ENCODE measurements at places on chromosomes 5 and 9.
A peak's percentile ranks its signal among the peaks of the same experiment; 100 is the strongest.

GRCh38 chr5:78794693-78795215 lies 146.2 kb upstream of the LHFPL2 start:
- no peak for DNase-seq

GRCh38 chr5:39534690-39535089 lies 109.9 kb upstream of the DAB2 start:
- no peak for DNase-seq

DNA sequence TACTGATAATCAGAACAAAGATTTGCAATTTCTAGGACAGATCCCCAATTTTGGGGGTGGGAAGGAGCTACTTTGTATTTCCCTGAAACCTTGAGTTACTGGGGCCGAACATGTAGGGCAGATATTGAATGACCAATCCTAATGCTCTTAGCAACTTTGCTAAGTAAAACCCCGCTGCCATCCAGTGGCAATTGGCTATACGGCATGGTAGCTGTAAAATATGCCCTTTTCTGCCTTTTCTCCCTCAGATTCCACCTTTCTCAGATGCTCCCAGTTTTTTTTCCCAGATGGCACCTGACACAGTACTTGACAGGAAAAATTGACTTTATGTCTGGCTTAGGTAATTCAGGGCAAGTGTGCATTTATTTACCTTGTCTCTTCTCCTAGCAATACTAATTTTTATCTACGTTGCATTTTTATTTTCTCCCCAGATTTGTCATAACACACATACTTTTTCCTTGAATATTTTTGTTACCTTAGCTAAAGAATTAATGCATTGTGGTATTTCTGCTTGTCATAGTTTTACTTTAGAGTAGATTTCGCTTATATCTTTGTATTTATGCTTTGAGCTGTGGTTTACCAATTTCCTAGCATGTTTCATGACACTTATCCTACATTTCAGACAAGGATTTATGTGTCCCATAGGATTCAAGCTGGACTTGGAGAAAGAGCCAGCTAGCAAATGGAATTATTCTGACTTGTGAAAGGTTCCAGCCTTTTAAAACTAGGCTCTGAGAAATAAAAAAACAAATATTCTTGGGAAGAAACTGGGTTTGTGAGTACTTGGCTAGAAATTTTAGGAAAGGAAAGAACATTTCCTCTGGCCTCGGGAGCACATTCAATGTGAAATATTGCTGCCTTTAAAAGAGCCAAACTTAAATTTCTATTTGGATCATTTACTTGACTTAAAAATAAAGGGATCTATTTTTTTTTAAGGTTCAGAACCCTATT lies 37.4 kb downstream of the PIK3R1 start:
- DNase-seq = peak; percentile 48

DNA sequence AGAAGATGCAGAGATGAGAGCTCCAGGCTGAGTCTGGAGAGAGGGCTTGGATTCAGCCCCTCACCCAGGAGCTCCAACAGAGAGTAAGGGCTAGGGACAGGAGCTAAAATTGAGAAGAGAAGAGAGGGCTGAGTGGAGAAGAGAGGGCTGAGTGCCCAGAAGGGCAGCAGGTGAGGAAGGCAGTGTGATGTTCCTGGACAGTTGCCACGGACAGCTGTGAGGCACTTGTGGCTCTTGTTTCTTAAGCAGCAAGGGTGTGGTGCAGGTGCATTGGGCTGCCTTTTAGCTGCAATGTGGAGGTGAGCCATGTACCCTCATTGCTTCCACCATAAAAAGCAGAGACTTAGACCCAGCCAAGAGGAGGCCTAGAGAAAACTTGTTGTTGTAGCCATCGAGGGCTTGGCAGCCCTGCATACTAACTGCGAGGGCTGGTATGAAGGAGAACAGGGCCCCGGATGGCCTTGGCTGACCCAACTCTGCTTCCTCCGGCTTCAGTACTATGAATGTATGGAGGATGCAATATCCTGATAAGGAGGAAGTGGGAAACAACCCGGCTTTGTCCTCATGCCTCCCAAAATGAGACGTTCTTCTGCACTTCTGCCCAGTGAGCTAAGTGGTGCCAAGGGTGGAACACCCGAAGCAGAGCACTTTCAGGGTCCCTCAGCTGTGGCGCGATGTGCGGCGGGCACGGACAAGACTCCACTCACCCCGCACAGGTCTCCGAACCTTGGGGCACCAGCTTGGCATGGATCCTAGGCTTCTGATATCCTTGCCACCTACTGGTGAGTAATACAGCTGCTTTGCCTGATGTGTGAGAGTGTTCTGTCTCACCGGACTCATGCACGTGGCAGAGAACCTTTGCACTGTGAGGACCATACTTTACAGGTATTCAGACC lies 65.2 kb downstream of the LRRC70 start:
- no peak for DNase-seq

DNA sequence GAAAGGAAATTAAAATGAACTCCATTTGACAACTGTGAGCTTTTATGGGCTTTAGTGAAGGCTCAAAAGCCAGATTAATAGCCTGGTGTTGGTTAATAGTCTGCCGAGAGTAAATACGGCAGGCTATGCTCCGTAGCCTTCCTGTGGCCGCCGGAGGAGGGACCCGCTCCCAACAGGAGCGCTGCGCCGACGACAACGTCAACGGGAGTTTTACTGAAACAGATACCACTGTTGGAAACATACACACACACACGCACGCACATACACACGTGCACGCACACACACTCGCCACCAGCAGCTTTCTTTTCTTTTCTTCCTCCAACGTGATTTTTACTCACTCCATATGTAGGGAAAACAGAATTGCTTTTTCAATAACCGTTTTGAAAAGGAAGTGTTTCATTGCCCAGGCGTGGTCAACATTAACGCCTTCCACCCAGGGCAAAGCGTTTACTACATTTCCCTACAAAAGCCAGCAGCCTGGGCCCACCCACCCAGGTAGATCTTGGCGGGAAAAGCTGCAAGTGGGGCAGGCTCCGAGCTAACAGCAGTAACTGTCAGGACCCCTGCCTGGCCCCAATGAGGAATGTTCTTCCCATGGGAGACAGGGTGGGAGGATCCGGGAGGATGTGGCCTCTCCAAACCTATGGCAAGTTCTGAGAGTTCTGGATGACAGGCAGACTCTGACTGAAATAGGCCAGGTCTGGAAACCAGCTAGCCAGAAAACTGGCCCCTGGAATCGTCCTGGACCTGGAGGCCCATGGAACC lies 72.3 kb downstream of the PAX5 start:
- DNase-seq = no peak

DNA sequence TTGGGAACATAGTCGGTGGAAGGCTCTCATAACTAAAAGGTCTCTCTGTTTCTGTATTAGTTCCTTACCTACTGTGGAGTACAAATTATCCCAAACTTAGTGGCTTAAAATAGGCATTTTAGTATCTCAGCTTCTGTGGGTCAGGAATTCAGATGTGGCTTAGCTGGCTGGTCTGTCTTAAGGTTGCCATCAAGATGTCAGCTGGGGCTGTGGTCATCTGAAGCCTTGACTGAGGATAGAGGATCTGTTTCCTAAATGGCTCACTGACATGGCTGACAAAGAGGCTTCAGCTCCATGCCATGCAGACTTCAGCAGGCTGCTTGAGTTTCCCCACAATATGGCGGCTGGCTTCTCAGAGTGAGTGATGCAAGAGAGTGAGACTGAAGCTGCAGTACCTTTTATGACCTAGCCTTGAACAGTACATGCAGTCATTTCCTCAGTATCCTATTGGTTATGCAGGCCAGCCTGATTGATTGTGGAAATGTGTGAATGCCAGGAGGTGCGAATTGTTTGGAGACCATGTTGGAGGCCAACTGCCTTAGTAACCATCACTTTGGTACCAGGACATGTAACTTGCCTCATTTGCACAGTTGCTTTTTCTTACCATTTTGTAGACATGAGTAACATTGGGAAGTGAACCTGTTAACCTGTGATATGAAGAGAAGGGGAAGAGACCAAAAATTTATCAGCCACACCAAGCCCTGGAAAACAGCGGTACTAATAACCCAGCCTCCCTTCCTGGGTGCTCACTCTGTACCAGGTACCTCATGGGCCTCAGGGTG lies 152.8 kb upstream of the IER5L start:
- no peak for DNase-seq

DNA sequence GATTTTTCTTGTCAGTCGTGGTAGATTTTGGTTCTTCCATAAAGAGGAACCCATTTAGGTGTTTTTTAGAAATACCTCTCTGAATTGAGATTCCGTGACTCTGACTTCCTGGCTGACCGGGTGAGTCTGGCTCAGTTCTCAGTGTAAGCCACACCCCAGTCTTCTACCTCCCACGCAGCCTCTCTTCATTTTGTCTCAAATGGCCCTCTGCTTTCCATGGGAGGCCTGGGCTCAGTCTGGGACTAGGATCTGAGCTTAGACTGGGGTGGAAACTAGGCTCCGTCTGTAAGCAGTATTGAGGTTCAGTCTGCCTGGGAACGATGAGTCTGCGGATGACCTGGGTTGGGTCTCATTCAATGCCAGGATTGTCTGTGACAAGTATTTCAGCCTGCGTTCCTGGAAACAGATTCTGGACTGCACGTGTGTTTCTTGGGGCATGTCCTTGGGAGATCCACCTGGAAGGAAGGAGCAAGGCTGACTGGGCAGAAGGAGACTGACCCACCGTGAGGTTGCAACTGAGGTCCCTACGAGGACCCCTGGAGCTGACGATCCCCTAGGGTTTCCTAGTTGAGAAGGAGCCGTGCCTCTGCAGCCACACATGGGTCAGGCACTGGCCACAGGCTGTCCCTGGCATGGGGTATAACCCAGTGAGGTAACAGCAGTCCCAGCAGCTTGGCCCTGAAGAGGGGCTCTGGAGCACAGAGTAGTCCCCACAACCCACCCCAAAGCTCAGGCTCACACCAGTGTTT lies 12.4 kb upstream of the CRB2 start:
- DNase-seq = no peak

- no peak for DNase-seq
Measured at GRCh38 chr5:12019306-12019705, 115.1 kb upstream of the CTNND2 start.

DNA sequence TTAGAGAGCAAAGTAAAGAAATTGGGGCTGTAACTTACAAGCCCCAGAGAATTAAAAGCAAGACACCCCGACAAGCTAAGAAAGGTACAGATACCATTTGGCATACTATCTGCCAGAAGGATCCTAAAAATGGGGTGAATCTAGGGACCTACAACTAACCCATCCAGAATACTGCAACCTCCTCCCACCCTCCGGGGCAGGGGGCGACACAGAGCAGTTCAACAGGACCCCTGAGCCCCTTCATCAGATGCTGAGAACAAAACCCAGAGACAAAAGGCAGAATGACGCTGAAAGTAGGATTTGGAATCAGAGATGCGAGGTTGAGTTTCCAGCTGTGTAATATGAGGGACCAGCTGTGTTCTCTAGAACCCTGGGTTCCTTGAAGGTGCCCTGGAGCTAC lies 71.2 kb downstream of the EPB41L4B start:
- no peak for DNase-seq

All from activated T-cell treated with anti-CD3 and anti-CD28 coated beads, Interleukin-2, amount 50 U/mL, for 4 hours (primary cell).